ENCODE measurements at places on chromosomes 6 and 20.

GRCh38 chr20:17044891-17045290 lies 181.9 kb upstream of the PCSK2 start:
- no peak for DNase-seq

- no peak for DNase-seq
These were observed 33.2 kb upstream of the PNISR start for GRCh38 chr6:99458319-99458718.

DNA sequence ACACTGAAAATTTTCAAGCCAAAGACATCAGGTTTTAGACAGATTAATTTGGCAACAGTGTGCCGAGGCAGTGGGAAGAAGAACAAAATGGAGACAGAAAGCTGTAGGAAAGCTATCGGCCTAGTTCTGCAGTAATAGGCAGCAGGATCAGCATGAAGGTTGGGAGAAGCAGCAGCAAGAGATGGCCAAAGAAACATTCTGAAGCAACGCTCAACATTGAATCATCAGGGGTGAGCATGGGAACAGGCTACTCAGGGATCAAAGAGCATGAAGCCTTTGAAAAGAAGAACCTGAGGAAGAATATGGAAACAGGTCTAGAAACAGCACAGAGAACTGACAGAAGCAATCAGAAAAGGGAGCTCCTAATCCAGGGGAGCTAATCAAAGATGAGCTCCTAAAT lies 7.1 kb upstream of the DST start:
- DNase-seq: no peak

- DNase-seq: no peak
These were observed 79.4 kb upstream of the PRSS16 start for GRCh38 chr6:27168108-27168507.

- DNase-seq: no peak
These were observed 293.0 kb upstream of the BTBD3 start for GRCh38 chr20:11624704-11625103.

GRCh38 chr6:13013681-13014503 lies 297.3 kb downstream of the PHACTR1 start:
- no peak for DNase-seq

DNA sequence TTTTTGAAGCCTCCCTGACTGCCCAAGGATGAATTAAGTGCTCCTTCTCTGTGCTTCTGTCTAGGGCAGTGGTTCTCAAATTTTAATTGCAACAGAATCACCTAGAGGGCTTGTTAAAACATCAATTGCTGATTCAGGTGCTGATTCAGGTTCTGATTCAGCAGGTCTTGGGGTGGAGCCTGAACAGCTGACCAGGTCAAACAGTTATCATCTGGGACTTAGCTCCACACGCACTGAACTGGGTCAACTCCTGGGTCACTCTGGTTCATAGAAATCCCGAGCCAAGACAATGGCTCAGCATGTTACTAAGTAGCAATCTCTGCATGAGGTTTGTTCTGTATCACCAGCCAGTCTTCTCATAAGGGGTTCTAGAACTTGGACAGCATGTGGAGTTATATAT lies 192.3 kb downstream of the GJA1 start:
- no peak for DNase-seq

DNA sequence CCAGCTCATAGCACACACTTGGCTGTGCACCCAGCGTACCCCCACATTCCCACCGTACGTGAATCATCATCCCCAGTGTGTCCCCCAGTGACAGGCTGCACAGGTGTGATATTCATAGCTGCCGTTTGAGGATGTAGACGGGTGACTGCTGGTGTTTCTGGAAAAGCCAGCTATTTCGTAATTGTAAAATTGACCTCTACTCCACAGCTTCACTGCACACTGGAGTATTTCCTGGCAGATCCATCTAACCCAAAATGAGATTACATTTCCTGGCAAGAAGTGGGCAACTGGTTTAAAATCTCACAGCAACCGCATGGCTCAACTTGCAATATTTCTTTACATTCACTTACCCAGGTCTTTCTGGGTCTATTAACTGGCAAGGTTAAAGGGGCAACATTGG lies 30.3 kb downstream of the CD83 start:
- no peak for DNase-seq

DNA sequence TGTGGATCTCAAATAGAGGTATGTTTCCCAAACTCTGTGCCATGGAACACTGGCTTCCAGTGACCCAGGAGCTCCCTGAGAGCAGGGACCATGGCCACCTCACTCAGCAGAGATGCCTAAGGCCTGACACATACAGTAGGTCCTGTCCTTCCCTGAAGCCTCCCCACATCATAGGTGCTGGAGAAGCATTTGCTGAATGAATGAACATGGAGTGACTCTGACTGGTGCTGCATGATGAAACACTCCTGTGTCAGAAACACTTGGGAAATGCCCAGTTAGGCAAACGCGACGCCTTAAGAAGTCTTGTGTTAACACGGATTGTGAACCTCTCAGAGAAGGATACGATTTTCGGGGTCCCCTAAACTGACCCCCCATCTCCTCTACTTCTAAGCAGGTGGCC lies 14.3 kb downstream of the SLA2 start:
- no peak for DNase-seq

- no peak for DNase-seq
These were observed 44.3 kb downstream of the HDGFL1 start for GRCh38 chr6:22613695-22614094.

GRCh38 chr20:48189181-48189580 lies 403.9 kb upstream of the SULF2 start:
- DNase-seq: no peak

DNA sequence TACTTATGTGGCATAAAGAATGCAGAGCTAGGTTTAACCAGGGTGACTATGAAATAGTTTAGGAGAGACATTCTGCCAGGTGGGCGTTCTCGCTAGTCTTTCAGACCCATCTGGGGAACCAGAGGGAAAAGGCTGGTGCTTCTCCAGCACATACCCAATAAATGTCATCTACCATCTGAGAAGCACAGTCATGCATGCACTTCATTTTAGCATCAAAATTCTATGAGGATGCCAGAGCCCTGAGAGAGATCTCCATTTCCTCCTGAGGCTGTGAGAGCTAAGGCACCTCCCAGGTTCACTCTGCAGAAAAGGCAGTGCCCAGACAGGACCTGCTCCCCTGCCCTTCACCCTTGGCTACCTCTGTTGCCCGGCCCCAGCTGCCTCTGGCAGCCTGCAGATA lies 231.7 kb upstream of the PRND start:
- DNase-seq: no peak

DNA sequence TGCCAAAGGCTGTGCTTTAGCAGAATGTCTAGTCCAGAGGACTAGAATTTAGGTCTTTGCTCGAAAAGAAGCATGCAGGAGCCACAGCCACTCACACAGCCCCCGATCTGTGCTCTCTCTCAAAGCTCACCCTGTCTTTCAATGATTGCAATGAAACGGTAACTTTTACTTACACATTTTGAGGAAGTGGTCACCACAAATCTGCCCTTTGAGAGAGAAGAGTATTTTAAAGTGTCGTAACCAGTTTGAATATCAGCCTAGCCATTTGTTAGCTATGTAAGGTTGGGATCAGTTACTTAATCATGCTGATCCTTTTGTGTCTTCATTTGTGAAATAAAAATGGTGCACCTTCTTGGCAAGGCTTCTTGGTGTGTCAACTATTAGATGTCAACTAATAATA lies 209.0 kb downstream of the TFAP2A start:
- DNase-seq: no peak

- no peak for DNase-seq
These were observed 4.9 kb downstream of the PRKN start for GRCh38 chr6:162722633-162723032.

DNA sequence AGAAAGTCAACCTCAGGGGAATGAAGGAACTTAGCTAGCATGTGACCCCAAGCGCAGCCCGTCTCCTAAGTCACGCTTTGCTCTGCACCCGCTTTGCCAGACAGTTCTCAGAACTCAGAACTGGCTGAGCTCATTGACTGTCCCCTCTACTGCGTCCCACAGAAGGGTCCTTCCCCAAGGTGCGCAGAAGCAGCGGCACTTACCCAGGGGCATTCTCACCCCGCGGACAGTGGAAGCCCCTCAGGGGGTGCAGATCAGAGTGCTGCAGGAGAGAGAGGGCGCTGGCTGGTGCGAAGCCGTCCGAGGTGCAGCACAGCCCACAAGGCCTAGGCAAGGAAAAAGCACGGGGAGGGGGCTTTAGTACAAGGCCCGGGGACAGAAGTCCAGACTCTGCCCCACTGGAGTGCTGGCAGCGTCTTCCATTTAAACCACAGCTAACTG lies 807 bp downstream of the SNHG17 start:
- DNase-seq: no peak

Measured in thoracic aorta (tissue), 2 donors.